Activated T-helper 1 cell treated with anti-CD3 and anti-CD28 coated beads, Interleukin-2, amount 50 U/mL, for 16 hours (primary cell): ENCODE measurements at places on chromosomes 7 and 10.

- no peak for DNase-seq
Observed at GRCh38 chr10:59099481-59099880, 77.0 kb upstream of the PHYHIPL start.

DNA sequence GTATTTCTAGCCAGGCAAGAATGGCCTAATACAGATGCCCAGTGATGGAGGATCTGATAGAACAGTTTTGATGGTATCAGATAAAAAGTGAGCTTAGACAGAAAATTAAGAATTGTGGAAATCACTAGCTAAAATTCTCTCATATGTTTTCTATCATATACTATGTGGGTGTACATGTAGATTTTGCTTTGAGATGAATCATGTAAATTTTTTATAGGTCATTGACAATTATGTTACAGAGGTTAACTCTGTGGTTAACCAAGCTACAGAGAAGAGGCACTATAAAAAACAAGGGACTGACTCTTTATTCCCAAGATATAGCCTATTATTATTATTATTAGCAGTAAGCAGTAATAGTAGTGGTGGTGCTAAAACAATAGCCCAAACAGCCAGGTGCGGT is 156.5 kb downstream of the ITGA8 start:
- no peak for DNase-seq

- no peak for DNase-seq
Observed at GRCh38 chr10:74748468-74749031, 77.8 kb upstream of the KAT6B start.

DNA sequence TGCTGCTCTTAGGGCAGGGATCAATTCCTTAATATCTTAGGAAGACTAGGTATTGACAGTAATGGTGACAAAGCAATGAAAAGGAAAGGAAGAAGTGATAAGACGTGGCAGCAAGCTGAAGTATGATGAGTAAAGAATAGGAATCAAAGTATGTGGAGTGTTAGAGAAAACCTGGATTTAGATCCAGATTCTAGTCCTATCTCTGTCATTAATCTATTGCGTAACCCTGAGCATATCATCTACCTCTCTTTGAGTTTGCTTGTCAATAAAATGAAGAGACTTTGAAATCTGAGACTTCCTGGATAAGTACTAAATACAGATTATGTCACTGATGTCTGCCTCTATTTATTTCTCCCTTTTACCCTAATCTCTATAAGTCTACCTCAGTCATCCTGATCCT is 89.2 kb downstream of the PTEN start:
- no peak for DNase-seq

DNA sequence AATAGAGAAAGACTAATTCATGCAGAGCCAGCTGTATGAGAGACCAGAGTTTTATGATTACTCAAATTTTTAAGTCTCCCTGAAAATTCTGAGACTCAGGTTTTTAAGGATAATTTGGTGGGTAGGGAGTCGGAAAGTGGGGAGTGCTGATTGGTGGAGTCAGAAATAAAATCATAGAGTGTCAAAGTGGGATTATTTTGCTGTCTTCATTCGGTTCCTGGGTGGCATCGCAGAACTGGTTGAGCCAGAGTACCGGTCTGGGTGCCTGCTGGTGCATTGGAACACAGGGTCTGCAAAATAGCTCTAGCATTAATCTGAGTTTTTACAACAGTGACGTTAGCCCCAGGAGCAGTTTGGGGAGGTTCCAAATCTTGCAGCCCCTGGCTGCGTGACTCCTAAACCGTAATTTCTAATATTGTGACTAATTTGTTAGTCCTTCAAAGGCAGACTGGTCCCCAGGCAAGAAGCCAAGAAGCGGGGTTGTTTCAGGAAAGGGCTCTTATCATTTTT is 32.4 kb downstream of the GPRIN2 start:
- DNase-seq: no peak

DNA sequence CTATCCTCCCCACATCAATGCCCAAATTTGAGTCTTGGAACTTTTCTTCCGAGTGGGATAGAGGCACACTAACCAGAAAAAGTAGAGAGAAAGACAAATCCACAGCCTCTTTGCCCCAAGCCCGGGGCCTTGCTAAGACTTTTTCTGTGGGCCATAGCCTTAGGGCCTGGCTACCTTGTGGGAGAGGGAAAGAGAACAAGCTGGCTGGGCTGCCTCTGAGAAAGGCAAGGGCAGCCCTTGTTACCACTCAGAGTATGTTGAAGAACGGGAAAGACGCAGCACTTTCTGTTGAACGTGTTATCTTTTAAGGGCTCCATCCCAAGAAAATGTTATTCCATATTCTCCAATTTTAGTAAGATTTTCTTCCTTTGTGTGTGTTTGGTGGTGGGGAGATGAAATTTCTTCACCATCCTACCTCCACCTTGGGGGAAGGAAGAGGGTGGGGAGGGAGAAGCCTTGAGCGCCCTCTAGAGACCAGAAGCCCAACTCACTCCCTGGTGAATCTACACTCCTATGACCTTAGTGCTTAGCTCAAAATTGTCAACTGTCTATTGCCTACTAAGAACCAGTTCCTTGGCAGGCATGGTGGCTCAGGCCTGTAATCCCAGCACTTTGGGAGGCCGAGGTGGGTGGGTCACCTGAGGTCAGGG is 3.9 kb upstream of the NRF1 start:
- DNase-seq: no peak

- no peak for DNase-seq
Observed at GRCh38 chr7:76357475-76358010, 1.2 kb downstream of the YWHAG start.

GRCh38 chr7:15801041-15801440 is 114.6 kb upstream of the MEOX2 start:
- no peak for DNase-seq

DNA sequence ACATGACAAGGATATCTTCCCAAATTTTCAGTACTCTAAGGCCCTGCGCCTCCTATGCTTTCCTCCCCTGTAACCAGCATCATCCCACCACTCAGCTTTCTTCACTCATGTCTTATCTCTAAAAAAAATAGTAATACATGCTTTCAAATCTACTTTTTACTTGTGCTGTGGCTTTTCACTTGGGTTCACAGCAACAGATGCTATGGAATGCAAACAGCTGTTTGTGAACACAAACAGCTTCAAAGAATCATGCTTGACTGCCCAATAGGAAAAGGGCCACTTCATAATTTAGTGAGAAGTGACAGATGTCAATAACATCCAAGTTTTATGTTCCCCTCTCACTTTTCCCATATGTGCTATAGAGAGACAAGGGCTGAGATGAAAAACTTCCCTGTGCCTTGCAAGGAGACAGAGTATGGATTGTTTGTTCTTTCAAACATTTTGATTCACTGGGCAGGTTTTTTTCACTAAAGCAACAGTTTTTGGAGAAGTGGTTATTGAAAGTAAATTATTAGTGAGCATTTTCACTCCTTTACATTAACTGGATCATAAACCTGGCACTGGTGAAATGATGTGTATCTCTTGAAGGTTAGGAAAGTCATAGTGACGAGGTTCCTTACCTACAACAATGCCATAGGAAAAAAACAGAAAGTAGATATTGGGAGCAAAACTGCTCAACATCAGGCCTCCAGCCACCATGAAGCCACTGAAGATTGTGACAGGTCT is 37.3 kb downstream of the SLC16A9 start:
- DNase-seq: no peak

GRCh38 chr10:909831-910230 is 21.7 kb downstream of the LARP4B start:
- DNase-seq: no peak

- DNase-seq: no peak
Observed at GRCh38 chr10:97607095-97607636, 17.6 kb downstream of the C10orf62 start.

- DNase-seq: no peak
Observed at GRCh38 chr7:128860158-128861073, 2.2 kb upstream of the ATP6V1F start.

GRCh38 chr7:92057375-92057774 is 76.9 kb downstream of the CYP51A1 start:
- DNase-seq: no peak

DNA sequence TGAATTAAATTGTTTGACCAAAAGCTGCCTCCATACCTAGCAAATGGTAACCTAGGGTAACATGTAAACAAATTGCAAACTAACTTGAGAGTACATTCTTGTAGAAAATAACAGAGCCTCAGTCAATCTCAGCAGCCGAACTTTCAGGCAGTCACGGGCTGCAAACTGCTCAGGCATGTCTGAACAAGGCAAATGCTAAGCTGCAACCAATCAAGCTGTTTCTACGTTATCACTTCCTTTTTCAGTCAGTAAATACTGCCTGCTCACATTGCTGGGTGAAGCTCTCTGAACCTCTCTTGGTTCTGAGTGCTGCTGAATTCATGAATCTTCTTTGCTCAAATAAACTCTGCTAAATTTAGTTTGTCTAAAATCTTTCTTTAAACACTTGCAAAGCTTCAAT is 1212.4 kb downstream of the SORCS1 start:
- no peak for DNase-seq

DNA sequence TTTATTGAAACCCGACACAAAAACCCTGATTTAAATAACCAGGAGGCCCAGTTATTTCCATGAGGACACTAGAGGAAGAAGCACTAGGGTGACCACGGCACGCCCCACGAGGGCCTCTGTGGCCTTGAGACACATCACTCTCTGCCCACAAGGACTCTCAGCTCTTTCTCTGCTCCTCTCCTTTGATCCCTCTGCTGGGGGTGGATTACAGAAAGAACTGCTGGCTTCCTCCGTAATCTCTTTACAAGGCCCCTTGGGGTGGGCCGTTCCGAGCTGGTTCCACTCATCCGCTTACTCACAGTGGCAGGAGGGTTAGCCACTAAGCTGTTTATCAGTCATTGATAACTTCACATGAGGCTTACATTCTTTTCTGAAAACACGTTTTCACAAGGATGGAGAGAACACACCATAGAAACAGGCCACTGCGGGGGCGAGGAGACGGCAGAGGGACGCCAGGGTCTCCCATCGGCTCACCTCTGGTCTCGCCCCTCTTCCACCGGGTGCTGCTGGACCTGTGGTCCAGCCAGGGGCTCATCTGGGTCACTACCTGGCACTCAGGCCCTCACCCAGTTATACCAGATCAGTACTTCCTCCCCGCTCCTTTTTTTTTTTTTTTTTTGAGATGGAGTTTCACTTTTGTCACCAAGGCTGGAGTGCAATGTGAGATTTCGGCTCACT is 17.6 kb upstream of the PFKFB3 start:
- DNase-seq: no peak

DNA sequence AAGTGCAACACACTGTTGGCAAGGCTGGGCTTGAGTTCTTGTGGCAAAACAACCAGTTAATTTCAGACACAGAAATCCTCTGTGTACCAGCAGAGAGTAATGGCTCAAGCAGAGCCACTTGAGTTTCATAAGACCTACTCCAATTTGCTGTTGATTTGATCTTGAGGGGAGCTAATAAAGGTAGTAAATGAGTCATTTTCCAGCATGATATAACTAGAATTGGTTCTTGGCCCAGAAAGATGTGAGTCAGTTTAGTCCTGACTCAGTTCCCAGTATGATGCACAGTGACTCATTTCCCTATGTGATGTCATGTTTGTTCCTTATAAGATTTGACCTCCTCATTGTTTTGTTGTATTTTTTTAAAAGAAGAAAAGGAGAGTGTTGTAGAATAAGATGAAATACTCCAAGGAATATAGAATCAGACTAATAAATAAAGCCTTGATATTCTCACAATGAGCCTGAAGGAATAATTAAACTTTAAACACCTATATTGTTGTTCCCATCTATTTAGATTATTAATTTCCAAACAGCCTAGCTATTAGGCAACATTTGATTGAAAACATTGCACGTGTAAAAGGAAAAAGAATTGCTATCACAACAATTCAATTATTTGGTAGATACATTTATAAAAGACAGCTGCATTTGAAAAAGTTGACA is 186.2 kb downstream of the REEP3 start:
- no peak for DNase-seq

GRCh38 chr7:79598351-79598750 is 144.9 kb upstream of the MAGI2 start:
- DNase-seq: no peak

- DNase-seq: no peak
Observed at GRCh38 chr7:33129806-33130153, 416 bp downstream of the BBS9 start.

GRCh38 chr10:11311027-11311426 is 293.4 kb downstream of the CELF2 start:
- no peak for DNase-seq

DNA sequence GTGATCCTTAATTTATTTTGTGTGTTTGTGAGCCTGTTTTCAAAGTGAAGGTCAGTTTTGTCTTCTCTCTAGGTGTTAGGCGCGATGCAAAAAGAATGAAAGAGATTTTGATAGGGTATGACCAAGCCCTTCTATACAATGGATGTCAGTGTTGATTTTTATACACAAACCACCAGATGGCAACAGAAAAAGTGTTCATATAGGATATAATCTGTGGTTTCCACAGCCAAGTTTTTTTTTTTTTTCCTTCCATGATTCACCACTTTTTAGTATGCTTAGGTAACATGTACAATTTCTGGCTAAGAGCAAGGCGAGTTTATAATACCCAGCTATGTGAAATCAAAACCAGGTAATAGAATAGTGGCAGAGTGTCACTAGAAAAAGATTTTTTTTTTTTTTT is 8.1 kb downstream of the SDK1 start:
- DNase-seq: no peak

GRCh38 chr10:110860576-110861241 is 11.0 kb upstream of the PDCD4 start:
- DNase-seq: no peak

DNA sequence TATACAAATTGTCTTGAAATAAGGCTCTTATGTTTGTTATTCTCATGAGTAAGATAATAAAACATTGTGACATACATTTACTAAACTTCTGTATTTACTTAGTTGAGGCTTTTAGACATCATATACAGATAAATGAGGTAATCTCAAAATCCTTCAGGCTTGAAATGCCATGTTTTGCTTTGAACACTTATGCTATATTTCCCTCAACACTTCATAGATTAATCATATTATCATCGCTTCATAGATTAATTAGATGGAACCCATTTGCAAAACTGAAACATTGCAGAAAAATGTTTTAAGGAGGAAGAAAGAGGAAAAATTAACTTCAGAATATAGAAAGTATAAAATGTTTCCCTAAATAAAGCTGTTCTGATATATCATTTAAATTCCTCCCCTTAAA is 165.0 kb upstream of the CNTNAP2 start:
- no peak for DNase-seq

DNA sequence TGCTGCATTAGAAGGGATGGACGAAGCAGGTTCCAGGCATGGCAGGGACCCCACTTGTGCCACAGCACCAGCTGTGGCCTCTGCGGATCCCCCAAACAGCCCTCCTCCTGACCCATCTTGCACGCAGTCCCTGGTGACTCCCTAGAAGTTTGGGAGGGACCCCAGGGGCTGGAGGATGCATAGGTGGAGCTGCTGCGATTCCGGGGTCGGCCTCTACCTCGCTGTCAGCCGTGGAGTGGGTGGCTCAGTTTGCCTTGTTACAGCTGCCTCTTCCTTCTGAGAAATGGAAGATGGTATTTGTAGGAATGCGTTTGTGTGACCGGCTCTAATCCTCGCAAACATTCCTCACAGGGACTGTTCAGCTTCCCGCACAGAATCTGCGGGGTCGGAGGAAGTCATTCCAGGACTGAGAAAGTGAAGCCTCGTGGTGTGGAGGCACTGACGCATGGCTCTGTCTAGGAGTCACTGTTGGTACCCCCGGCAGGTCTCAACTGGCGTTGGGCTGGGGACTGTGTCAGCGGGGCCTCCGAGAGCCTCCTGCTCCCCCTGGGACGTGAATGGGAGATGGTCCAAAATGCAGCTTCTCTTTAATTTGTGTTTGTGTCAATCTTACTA is 17.5 kb downstream of the PWWP2B start:
- no peak for DNase-seq

GRCh38 chr10:87760195-87760905 is 57.7 kb downstream of the ATAD1 start:
- no peak for DNase-seq

- DNase-seq: no peak
Observed at GRCh38 chr7:95469187-95469586, 16.6 kb upstream of the ASB4 start.
